ENCODE measurements at places on chromosomes 6 and 20.

DNA sequence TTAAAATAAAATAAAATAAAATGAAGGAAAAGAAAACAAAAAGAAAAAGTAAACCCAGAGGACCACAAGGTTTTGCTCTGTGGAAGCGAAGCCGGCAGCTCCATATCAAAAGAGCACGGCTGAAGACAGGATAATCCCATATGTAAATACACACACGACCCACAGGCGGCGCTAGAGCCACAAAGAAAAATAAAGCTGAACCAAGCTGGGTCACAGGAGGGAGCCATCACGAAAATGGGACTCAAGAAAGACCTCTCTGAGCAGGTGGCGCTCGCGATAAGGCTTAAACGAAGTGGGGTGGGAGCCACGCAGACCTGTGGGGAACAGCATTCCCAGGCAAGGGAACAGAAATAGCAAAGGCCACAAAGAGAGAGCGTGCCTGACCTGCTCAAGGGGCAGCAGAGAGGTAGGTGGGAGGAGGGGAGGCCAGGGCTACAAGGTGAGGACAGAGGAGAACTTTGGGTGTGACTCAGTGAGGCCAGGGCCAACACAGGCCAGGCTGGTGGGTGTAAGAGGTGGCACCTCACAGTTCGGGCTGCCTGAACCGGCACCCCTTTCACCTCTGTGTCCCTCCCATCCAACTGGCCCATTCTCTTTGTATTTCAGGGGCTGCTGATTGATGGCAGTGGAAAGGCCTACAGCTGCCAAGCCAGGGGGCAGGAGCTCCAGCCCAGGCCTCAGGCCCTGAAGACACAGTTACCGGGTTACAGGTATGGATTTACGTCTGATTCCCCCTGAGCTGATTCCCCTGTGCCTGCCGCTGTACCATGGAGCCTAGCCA lies 26.0 kb downstream of the PTGIS start:
- DNase-seq: peak; percentile 11

DNA sequence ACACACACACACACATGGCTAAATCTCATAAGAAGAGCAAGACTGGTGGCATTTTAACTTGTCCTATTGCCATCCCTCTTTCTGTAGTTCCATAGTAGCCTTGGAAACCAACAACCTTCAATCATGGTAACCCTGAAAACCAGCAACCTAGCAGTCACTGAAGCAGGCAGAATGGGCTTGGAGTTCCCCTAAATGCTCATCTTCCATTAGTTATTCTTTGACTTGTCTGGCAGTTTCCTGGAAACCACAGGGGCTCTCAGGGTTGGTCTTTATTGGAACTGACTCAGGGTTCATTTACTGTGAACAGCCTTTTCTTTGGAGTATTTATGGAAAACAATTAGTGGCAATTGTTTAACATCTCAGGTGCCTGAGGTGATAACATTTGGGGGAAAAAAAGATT lies 19.4 kb upstream of the BRPF3 start:
- DNase-seq: no peak

DNA sequence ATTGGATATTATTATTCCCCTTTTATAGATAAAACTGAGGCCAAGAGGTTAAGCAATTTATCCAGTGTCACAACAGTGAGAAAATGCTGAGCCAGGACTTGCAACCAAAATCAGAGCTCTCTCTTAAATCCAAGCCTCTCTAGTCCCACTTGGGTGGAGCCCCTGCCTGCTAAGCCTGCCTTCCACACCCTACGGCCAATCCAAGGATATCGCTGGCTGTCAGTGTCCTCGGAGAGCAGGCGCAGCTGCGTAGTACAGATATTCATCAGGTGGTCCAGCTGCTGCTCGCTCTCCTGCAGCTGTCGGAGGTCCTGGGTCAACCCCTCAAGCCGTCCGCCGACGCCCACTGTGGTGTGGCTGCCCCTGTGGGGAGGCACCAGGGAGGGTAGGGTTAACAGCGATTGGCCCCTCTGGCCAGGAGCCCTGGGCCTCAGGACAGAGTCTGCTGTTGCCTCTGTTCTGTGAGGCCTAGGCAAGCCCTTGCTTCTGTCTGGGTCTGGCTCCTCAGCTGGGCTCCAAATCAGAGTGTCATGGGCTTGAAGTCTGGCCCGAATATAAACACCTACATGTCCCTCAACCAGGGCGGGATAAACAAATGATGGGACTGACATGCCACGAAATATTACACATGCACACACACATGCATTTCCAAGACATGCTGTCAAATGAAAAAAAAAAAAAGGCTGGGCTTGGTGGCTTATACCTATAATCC lies 3.9 kb upstream of the NECAB3 start:
- no peak for DNase-seq

DNA sequence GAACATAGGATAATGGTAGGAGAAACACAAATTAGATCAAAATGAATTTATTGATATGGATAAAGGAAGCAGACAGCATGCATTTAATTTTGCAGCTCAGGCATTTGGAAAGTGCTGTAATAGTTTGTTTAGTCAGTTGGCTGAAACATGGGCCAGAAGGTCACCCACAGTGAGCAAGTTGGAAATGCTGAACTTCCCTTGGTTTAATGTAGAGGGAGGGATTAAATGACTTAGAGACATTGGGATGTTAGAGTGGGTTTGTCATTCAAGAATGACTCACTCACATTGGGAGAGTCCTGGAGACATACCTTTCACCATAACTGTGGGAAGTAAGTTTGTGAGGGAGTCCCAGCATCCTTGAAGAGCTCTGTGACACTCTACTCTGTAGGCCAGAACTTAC lies 231.5 kb upstream of the PLCB4 start:
- DNase-seq: no peak

GRCh38 chr20:21569586-21569985 lies 55.7 kb upstream of the NKX2-2 start:
- no peak for DNase-seq

DNA sequence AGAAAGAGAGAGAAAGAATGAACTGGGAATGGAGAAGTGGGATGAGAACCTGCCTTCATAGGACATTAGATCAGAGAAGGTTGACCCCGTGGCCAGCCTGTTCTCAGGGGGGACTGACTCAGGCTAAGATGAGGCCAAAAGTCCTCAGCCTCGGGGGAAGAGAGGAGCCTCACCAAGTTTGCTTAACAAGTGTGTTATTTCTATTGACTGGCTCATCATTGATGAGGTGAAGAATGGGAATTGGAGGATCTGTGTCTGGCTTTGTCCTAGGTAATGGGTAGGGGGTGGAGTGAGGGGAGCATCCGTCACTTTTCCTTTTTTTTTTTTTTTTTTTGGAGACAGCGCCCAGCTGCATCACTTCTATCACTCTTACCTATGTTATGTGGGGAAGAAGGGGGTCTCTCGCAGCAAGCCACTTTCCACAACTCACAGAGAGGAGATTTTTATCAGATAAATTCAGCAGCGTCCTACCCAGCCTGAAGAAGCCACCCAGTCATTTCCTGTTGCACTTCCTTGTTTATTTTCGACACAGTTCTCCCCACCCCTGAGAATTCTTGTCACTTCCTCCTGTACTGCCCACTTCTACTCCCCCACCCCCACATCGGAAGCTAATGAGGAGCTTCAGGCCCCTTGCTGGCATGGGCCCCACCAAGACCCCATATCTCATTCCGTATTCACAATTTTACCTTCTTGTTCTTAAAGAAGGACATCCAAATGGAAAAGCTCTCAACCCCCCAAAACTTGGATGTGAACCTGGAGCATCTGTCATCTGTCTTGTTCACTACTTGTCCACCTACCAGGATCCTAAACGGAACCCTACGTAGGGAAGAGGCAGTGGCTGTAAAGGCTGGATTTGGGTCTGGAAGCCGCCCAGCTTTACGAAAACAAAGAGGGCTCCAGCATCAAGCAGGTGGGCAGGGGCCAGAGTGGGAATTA lies 2.8 kb upstream of the RNASET2 start:
- peak; percentile 33 for DNase-seq

DNA sequence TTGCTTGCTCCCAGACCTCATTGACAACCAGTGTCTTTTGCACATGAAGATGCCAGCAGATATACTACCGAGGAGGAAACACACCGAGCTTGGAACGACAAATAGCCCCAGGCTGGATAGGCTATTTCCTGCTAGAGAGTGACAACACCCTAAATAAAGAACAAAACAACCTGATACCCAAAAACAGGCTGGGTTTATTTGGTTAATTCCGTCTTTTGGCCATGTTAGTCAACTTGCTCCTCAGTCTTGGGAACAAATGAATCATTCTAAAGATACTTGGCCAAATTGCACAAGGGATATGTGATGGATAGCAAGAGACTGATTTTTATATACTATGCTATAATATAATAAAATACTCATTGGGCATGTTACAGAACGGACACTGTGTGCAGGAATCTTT lies 11.5 kb upstream of the MUC22 start:
- no peak for DNase-seq

- no peak for DNase-seq
These were observed 115.0 kb downstream of the SLC24A3 start for GRCh38 chr20:19327401-19327800.

DNA sequence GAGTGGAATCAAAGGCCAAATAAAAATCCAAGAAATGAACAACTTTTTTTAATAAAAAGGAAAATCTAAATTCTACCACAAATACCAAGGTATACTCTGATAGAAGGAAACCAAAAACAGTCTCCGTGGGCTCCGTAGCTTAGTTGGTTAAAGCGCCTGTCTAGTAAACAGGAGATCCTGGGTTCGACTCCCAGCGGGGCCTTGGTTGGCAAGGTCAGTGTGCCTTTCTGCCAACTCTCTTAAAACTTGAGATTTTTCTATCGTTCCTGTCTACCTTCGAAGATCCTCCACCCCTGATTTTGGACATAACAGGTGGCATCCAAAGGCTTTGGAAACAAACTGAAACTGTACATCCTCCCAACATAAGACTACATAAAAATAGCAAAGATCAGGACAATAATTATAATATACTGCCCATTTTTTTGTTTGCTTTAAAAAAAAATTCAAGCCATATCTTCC lies 197.9 kb downstream of the TRIM27 start:
- DNase-seq: no peak

DNA sequence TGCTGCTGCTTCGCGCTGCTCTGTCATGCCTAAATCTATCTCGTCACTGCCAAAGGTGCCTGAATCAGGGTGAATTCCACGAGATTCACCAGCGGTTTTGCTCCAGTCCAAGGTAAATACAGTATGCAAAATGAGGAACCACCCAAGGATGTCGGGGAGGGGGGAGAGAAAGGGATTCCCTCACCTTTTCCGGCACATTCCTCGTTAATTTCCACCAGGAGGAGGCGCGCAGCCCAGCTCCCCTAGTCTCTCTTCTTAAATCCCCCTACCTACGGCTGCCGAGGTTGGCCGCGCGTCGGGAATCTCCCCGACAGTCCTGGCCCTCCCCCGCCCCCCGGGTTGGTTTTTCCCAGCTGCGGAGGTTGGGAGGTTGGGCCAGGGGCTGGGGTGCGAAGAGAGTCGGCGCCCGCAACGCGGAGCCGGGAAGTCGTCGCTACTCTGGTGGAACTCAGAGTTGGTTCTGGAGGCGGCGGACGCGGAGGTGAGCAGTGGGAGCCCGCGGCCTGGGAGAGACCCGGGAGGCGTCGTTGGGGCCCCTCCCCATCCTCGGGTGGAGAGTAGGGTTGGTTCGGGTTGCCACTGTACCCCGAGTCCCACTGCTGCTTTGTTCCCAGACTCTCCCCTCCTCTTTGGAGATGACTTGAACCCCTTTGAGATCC lies at the start of gene TPBG:
TPBG (plus strand) TSS at position 390 of the 659 bp plus-strand sequence. CDS start 1,145 bp downstream, outside the sequence.
- DNase-seq: no peak

GRCh38 chr6:12467706-12468670 lies 177.8 kb downstream of the EDN1 start:
- no peak for DNase-seq

DNA sequence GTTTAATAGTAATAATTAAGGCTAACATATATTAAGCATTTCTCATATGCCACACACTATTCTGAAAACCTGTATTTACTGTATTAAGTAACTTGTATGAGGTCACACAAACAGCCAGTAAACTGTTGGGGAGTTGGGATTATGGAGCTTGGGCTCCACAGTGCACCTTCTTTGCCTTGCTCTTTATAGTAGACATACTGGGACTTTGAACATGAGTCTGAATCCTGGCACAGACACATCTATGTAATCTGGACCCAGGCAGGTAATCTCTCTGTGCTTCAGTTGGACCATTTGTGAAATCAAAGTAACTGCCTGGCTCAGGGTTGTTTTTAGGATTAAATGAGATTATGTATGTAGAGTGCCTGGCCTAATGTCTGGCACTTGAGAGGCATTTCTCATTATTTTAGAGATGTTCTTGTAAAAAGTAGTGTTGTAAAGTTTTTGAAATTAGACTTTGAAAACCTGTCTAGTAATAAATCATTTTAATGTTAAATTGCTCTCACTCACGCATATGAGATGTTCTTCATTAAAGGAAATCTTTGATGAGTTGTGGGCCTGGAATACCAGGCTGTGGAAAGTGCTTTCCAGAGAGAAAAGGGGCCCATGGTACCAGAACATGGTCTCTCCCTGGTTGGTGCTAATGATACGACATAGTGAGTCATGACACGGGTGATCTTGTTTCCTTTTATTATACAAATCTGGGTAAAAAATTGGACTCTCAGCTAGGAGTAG lies 34.3 kb downstream of the LRRC1 start:
- DNase-seq: no peak

DNA sequence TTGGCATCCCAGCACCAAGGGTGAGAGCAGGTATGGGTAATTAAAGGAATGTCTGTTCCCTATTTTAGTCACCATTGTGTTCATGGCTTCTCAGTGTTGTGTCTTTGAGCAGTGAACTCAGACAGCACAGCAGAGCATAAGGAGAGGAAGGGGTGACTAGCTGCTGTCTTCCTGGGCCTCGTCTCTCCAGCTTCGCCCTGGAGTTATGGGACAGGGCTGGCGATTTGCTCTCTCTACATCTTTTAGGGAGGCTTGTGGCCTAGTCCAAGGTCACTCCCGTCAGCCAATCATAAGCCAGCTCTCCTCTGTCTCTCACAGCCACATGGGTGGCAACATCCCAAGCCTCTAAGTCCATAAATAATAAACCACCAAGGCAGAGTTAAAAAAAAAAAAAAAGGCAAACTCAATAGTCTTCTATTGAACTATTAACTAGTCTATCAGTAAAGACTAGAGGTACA lies 7.3 kb downstream of the CST3 start:
- no peak for DNase-seq

DNA sequence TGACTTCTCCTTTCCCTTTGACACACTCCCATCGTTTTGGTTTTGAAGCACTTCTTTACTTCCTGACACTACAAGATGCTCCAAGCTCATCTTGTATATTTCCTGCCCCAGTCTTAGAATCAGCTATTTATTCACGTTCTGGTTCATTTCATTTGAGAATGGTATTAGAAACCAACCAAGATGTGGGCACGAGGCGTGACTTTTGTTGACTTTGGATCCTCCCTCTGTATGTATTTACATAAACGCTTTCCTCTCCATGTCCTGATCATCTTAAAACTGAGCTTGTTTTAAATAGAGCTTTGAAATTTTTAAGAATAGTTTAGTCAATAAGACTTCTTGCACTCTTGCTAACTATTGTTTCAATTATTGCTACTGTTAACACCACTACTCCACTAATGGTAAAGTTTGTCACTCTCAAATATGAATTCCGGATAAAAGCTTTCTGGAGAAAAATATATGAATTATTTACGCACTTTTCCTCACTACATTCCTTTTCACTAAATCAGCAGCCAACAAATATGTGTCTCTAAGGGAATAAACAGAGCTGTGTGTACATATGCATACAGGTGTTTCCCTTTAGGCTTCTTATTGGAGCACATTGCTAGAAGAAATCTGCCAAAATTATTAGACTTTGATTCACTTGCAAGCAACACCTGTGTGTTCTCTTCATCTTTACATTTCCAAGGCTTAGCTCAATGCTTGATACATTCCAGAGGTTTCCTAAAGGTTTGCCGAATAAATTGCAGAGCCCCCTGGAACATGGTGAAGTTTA lies 77.3 kb upstream of the TMEM244 start:
- DNase-seq: no peak

Data from stimulated activated CD8-positive, alpha-beta memory T cell treated with anti-CD3 and anti-CD28 coated beads, Interleukin-4, amount 100 ng/mL, for 1 hour (primary cell).